NCI-H524 (cell line): ENCODE measurements at places on chromosomes 12 and 14.

GRCh38 chr12:75660107-75660530 is 148.7 kb upstream of the KRR1 start:
- no peak for DNase-seq

GRCh38 chr12:54296393-54297099 is 4.3 kb downstream of the NFE2 start:
- no peak for DNase-seq

DNA sequence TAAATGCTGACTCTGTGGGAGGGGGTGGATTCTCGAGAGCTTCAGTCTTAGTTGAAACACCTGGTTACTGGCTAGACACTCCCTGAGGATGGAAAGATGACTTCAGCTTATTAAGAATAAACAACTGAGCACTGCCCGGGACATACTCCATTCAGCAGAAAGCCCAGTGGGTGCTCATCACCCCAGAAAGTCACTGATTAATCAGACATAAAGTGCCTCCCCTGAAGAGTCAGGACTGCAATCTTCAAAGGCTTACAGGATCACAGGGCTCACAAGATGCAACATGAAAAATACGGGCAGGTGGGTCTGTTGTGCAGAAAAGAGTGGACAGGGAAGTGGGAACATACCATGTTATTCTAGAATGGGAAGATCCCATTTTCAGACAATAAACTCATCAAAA is 207.0 kb downstream of the CALM1 start:
- no peak for DNase-seq

DNA sequence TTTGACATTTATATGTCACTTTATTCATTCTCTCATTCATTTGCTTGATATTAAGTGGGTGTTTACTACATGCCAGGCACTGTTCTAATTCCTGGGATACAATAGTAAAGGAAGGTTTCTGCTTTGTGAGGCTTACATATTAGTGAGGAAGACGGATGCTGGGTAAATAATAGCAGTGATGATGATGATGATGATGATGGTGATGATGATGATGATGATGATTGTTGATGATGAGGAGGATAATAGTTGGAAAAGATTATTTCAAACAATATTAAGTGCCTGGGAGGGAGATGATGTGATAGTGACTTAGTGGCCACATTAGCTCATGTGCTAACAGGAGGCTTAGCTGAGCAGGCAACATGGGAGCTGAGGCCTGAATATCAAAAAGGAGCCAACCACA is 19.3 kb upstream of the TMEM233 start:
- DNase-seq = no peak

DNA sequence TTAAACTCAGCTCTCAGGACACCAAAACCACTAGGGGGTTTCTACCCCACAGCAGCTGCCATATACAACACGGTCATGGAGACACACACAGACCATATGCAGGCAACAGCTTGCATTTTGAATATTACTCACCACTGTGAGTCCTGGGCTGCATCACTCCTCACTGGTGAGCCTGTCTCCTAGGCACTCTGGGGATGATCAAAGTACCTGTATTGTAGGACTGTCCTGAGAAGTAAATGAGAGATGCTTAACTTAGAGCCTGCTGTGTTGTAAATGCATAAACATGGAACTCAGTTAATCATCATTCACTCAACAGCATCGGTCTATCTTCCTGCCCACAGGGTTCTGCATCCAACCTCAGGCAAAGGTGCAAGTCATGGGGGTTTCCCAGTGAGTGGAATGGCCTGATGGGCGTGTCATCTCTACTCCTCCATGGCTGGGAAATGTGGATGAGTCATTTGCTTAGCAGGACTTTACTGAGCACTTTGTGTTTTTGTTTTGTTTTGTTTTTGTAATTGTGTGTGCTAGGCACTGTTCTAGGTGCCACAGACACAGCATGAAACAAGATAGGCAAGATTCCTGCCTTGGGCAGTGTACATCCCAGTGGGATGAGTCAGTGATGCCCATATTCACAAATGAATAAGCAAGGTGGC is 1141.2 kb upstream of the TMEM132C start:
- no peak for DNase-seq

GRCh38 chr12:132803888-132804287 is 24.8 kb downstream of the GOLGA3 start:
- DNase-seq = no peak

DNA sequence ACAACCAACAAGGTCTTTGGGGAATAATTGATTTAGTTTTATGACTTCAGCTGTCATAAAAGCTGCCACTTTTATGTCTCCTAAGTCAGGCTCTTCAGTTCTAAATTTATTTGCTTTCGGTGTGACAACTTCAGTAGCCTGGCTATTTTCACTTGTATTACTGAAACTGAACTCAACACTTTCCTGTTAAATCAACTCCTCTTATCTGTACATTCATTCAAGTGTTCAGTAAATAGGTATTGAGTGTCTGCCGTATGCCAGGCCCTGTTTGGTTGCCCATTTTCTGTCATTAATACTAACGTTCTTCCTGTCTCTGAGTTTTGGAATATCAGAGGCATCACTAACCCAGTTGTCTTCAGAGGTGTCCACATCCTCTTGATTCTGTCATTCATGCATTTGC is 7.5 kb downstream of the UTP20 start:
- no peak for DNase-seq
